Putamen (tissue), 1 donor: ENCODE measurements at places on chromosomes 16 and 17.

- no peak for DNase-seq
These were observed 660 bp downstream of the RHBDF1 start for GRCh38 chr16:71540-72401.

GRCh38 chr17:8746501-8747236, 2.0 kb upstream of the CCDC42 start:
- DNase-seq: no peak

- DNase-seq: peak; percentile 75
These were observed 3.9 kb downstream of the VPS35L start for GRCh38 chr16:19559242-19559910.

- DNase-seq: no peak
These were observed 21.0 kb downstream of the COQ7 start for GRCh38 chr16:19088341-19088916.

DNA sequence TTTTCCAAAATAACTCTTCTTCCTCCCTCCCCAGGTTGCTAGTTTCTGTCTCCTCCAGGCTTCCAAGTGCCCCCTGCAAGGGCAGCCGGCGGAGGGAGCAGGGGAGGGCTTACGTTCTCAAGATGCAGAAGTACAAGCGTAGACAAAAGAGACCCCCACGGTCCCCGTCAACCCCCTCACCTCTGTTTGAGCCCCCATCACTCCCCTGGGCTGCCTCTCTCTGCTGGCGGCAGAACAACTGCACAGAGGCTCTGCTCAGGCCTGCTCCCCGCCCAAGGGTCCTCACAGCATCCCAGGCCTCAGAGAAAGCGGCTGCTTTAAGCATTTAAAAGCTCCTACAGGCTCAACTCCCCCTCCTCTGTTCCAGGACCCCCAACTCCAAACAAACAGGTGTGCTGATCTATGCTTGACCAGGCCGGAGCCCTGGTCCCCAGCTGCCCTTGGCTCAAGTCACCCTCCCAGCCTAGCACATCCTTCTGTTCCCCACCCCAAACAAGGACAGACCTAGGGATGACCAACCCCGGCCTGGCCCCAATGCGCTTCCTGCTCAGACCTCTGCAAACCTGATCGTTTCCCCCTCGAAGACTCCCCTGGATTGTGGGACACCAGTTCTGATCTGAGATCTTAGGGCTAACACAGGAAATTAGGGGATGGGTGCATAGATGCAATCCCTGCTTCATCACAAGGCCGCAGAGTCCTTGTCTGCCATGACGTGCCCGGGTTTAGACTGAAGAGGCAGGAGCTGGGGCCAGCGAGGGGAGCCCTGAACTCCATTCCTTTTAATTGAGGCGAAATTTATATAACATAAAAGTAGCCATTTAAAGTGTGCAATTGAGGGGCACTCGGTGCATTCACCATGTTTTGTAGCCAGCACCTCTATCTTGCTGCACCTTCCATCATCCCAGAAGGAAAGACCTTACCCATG, 17.2 kb upstream of the RBFOX3 start:
- no peak for DNase-seq

DNA sequence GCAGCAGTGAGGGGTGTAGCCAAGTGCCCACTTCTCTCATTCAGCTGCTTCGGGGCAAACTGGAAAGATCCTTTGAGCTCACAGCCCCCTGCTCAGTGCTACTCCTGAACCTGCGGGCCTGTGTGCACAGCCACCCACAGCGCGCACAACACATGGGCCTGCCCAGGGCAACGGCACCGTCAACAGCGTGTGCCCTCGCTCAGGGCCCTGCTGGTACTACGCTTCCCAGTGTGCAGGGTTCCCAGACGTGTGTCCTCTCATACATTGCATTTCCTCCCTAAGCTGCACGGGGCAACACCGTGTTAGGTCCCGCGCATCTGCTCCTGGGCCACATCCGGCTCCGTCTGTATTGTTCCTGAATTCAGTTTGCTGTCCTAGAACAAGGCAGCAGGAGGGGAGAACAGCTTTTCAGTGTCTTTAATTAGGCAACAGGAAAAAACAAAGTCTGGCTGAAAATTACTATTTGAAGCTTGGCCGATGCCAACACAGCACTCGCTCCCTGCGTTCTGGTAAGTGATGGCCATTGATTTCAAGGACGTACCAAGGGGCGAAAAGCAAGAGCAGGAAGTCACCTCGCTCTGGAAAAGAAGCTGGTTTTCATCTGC, 15.2 kb downstream of the MRM3 start:
- no peak for DNase-seq

DNA sequence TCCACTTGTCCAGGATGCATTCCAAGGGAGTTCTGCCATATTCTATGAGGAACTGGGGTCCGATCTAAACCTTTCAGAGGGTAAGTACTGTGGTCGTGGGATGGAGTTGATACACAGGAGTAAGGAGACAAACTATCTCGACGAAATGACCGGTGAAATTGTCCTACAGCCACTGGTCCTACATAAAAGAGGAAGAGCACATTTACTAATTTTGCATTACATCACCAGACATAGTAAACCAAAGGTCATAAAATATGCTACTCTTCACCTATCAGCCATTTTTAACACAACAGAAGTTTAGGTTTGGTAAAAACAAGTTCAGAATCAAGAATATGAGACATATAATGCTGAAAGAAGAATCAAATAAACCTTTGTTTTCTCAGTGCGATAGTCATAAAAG, 8.1 kb downstream of the HSF5 start:
- DNase-seq: no peak

GRCh38 chr17:81513753-81514488, 1.3 kb upstream of the ACTG1 start:
- DNase-seq: no peak

GRCh38 chr17:4208238-4208637, 55.5 kb downstream of the ANKFY1 start:
- DNase-seq: no peak

GRCh38 chr17:73393381-73393780, 81.6 kb upstream of the CDC42EP4 start:
- DNase-seq: no peak

DNA sequence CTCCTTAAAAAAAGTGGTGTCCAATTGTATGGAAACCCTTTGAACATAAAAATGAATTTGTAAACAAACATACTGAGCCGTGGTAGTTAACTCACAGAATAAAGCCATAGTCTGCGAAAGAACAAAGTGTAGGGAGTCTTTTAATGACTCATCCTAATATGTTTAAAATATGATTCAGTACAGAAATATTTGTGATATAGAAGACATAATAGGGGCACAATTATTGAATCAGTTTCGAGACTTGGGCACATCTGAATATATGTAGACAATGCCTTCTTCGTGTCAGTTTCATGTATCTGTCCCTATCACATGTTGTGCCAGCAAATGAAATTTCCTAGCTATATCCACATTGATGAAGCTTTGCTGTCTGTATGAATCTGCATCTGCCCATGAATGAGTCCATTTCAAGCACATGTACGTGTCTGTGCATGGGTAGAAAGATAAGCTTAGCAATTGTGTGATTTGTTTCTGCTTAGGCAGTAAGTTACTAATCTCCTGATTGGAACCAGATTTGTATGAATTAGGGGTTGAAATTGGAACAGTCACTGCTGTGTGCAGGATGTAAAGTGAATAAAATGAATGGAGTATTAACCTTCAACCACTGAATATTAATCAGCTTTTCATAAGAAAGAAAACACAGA, 112.5 kb upstream of the SOX9 start:
- no peak for DNase-seq

GRCh38 chr17:48528153-48528935, 2.5 kb downstream of the HOXB1 start:
- DNase-seq: no peak

DNA sequence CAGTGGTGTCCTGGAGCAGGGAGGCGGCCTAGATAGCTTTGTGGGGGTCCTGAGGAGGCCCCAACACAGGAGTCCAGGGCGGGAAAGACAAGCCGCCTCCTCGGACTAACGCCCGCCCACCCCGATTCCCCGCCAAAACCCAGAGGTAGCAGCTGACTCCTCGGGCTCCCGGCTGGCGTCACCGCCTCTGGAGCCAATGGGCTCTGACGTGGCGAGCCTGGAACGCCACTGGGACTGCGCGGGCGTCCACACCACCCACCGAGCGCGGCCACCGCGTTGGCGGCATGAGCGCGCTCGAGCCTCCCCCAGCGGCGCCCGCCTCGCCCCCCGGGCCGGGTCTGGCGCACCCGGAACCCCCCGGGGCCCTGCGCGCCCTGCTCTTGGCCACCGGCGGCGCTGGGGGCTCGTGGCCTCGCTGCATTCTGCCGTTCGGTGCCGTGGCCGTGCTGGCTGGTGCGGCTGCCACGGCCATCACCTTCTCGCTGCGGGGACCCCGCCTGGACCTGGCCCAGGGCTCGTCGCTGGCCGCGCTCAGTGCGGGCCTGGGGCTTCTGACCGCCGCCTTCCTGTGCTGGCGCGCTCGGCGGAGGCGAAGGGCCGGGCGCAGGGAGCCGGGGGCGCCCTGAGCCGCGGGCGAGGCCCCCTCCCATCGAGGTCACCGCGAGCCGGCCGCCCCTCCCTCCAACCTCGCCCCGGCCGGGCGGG, 3.4 kb upstream of the NTN3 start:
- peak; percentile 53 for DNase-seq

GRCh38 chr17:81514739-81515529, 2.3 kb upstream of the ACTG1 start:
- DNase-seq: no peak

DNA sequence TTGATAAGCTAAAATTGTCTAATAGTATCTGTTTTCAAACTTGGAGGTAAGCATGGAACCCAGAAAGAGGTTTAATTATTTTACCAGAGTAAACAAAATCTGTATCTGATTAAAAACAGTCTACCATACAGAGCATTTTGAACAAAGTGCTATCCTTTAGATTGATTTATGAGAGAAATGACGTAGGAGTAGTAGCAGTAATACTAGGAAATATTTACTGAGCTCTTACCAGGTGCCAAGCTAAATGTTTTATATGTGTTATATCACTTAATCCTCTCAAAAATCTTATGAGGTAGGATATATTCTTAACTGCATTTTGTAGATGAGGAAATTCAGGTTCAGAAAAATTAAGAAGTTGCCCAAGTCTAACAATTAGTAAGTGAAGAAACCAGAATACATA, 186.4 kb upstream of the NOG start:
- no peak for DNase-seq

DNA sequence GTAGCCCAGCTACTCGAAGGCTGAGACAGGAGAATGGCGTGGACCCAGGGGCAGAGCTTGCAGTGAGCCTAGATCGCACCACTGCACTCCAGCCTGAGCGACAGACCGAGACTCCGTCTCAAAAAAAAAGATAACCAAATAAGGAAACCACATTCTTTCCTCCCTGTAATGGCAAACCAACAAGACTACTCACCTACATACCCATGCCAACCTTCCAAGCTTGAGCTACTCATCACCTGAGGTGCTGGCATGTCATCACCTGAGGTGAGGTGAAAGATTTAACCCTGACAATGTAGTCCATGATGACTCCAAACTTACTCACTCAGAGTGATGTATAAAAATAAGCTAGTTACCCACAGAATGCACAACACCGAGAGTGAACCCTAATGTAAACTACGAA, 85.2 kb downstream of the SMG6 start:
- DNase-seq: no peak

GRCh38 chr17:80815151-80815681, 176.4 kb upstream of the CHMP6 start:
- no peak for DNase-seq

DNA sequence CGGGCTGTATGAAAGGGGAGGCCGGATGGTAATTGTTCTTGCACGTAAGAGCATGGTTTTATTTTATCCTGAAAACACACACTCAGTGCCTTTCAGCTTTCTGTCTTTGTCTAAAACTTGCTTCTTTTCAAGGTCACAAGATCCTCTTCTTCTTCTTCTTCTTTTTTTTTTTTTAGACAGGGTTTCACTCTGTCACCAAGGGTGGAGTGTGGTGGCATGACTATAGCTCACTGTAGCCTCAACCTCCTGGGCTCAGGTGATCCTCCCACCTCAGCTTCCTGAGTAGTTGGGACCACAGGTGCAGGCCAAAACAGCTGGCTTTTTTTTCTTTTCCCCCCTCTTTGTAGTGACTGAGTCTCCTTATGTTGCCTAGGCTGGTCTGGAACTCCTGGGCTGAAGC, 15.9 kb upstream of the ZNF629 start:
- DNase-seq: no peak

DNA sequence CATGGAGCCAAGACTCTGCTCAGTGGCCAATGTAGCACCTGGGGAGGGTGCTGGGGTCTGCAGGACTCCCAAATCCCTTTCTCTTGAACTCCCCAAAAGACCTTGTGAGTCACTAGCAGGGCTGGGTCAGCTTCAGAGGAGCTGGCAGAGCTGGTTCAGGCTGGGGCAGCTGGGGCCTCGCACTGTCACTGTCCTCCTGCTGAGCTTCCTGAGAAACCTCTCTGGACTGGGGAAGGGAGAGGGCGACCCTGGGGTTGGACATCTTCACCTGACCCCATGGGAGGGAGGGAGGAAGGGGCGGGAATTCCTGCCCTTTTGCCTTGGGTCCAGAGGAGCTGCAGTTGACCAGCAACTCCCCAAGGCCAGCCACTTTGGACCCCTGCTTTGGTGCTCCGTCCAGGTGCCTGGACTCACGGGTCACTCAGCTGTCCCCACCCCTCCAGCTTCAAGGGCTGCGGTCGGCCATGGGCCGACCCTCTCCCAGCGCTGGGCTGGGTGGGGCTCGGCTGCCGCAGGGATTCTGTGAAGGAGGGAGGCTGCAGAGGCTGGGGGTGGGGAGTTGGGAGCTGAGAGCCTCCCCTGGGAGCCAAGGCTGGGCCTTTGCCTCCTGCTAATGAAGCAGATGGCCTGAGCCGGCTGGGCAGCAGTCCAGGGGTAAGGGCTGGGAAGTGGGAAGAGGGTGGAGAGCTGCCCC, 9.2 kb downstream of the FMNL1 start:
- DNase-seq: no peak

DNA sequence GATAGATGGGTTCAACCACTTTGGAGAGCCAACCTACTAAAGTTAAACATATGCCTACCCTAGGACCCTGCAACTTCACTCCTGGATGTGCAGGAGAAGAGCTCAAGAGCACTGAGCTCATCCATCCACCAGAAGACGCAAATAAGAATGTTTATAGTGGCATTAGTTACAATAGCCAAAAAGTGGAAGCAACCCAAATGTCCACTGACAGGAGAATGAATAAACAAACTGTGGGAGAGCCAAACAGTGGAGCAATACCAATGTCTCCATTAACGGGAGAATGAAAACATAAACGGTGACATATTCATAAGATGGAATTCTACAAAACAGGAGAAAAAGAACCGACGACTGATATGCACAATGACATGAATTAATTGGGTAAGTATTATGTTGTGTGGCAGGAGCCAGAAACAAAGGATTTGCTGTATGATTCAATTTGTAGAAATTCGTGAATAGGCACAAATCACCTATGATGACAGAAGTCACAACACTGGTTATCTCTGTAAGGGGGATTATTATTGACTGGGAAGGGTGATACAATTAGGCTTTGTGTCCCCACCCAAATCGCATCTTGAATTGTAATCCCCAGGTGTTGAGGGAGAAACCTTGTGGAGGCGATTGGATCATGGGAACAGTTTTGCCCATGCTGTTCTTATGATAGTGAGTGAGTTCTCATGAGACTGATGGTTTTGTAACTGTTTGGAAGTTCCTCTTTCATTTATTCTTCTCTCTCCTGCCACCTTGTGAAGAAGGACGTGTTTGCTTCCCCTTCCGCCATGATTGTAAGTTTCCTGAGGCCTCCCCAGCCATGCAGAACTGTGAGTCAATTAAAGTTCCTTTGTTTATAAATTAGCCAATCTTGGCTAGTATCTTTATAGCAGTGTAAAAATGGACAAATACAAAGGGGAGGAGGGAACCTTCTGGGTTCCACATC, 57.9 kb upstream of the PLCG2 start:
- DNase-seq: no peak
